Stimulated activated CD8-positive, alpha-beta memory T cell treated with anti-CD3 and anti-CD28 coated beads, Interleukin-15, amount 100 ng/mL, for 48 hours (primary cell): ENCODE measurements at places on chromosomes 16 and 17.

GRCh38 chr17:73118951-73119391 is 26.5 kb upstream of the SLC39A11 start:
- DNase-seq = no peak

DNA sequence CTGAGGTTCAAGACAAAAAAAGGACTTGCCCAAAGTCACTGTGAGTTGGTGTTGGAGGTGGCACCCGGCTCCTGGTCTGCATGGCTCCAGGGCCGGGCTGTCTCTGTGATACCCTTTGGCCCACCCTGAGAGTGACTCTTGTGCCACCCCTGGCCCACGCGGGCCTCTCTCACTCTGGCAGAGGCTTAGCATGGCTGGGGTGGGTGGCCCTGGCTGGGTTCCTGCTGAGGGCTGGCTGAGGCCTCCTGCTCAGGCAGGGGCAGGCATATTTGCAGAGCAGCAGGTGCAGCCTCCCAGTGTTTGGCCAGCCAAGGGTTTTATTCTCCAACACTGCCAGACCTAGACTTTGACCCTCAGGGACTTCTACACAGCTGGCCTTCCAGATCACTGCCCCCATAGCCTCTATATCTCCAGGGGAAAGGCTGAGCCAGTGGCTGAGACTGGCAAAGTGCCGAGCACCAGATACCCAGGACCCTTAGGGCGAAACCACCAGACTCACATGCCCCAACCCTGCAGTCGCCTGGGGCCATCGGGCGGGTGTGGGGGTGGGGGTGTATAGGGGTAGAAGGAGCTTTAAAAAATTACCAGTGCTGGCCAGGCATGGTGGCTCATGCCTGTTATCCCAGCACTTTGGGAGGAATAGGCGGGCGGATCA is 21.5 kb upstream of the ADGRG1 start:
- no peak for DNase-seq

DNA sequence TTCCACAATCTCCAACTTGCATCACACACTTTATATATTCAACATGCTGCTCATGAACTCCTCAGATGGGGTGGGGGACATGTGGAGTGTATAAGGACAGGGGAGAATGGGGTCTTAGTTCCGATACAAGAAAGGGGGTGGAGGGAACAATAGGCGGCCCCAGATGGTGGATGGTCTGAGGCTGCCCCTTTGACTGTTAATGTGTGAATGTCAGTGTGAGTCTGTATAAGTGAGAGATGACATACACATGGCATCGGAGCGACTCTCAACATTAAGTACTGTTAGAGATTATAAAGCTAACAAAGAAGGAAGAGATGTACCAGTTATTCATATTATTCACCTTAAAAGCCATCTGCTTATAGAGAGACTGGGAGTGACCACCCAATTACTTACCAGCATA is 193.1 kb downstream of the AXIN2 start:
- no peak for DNase-seq

GRCh38 chr16:86248310-86248905 is 261.9 kb upstream of the FOXF1 start:
- DNase-seq = no peak

DNA sequence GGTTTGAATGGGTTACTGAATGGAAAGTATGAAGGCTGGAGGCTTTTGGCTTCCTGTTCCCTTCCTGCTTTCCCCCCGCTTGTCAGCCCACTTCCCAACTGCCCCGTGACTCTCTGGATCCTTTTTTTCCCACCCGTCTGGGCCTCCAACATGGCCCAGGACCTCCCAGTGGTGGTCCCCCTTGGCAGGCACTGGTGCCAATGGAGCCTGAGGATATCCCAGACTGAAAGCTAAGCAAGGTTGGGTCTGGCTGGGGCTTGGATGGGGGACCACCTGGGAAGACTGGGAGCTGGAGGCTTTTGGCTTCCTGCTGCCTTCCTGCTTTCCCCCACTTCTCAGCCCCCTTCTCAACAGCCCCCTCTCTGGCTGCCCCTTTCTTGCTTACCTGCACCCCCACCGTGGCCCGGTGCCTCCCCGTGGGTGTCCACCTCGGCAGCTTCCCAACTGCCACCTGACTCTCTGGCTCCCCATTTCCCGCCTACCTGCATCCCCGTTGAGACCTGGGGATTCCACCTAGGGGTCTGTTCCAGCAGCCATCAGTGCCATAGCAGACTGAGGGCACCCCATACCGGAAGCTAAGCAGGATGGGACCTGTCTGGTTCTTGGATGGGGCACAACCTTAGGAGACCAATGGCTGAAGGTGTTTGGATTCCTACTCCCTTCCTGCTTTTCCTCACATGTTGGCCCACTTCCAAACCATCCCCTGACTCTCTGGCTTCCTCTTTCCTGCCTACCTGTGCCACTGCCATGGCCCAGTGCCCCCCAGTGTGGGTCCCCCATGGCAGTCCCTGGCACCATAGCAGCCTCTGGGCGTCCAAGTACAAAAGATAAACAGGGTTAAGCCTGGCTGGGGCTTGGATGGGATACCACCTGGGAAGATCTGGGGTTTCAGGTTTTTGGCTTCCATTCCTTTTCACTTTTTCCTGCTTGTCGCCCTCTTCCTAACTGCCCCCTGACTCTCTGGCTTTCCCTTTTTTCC is 2295.3 kb downstream of the TP53TG3F start:
- no peak for DNase-seq

GRCh38 chr17:74430706-74431567 is 951 bp upstream of the GPRC5C start:
- DNase-seq = no peak

GRCh38 chr16:87576171-87576570 is 26.1 kb upstream of the JPH3 start:
- no peak for DNase-seq

GRCh38 chr17:80372922-80373570 is 41.9 kb upstream of the ENDOV start:
- DNase-seq = no peak

- no peak for DNase-seq
Observed at GRCh38 chr17:5381542-5381941, 37.9 kb downstream of the NUP88 start.

DNA sequence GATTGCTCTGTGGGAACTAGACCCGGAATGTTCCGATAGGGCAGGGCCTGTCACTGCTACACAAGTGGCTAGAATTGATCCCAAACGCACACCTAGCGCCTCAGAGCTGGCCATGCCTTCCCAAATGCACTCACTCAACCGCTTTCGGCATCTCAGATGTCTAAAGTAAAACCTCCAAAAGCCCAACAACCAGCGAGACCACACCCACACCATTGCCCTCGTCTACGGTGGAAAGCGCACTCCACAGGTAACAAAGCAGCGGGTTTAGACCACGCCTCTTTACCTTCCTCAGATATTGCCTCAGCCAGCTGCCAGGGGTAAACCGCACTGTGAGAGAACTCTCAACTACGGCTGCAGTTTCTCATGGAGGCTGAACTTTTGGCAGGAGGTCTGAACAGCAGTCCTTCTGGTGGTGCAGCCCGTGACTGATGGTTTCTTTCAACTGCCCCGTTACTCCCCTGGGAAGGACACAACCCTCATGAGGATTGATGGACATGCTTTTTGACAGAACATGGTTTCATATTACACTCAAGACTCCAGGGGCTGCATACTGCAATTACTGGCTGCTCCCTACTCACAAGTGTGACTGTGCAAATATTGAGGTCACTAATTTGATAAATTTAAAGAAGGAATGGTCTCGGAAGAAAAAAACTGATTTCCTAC is 34.5 kb downstream of the USP7 start:
- DNase-seq = no peak

DNA sequence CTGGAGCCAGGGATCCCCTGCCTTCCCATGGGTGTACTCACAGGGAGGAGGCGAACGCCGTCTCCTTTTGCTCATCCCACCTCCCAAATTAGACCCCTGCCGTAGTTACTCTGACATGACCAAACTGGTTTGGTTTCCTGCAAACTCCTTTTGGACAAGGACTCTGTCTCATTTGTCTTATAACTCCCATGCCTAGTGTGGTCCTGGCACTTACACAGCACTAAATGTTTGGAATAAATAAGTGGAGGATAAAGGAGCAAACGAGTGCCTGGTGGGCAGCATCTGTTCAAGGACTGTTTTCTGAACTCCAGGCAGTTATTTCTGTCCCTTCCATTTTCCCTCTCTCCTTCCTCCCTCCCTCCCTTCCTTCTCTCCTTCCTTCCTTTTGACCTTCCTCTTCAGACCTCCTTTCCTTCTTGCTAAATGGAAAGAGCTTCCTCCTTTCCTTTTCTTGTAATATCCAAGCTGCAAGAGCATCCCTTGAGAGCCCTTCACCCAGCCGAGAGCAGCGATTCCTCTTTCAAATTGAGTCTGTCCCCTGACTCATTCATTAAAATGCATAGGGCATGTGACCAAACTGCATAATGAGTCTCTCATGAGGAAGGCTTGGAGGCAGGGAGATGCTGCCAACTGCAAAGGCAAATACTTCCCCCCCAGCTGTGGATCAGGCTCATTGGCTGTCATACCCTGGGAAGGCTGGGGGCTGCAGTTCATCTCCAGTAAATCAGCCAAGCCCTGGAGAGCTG is 36.8 kb downstream of the CHD9 start:
- no peak for DNase-seq

DNA sequence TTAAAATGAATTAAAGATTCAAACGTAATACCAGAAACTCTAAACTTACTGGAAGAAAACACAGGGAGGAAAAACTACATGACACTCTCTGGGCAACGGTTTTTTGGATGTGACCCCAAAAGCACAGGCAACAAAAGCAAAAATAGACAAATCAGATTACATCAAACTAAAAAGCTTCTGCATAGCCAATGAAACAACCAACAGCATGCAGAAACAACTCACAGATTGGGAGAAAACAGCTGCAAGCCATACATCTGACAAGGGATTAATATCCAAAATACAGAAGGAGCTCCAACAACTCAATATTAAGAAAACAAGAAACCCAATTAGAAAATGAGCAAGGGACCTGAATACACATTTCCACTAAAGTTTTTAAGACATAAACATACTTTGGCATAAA is 69.2 kb upstream of the ALOX12 start:
- no peak for DNase-seq

- no peak for DNase-seq
Observed at GRCh38 chr17:57994436-57994835, 6.4 kb upstream of the VEZF1 start.

DNA sequence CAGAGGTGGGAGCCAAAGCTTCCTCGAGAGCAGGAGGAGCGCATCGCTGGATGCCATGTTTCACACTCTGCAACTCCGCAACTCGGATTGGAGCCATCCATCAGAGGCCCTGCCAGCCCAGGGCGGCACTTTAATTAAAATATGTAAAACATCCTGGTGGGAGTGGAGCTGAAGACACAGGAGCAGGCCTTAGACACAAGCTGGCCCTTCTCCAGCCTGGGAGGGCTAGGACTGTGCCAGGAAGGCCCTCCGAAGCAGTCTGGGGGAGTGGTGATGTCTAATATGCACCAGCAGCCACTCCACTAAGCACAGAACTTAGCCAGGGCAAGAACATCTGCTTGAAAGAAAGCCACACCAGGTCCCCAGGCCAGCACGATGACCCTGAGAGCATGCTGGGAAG is 5.8 kb upstream of the CCDC182 start:
- no peak for DNase-seq

- no peak for DNase-seq
Observed at GRCh38 chr16:81318711-81319110, 3.9 kb downstream of the GAN start.

DNA sequence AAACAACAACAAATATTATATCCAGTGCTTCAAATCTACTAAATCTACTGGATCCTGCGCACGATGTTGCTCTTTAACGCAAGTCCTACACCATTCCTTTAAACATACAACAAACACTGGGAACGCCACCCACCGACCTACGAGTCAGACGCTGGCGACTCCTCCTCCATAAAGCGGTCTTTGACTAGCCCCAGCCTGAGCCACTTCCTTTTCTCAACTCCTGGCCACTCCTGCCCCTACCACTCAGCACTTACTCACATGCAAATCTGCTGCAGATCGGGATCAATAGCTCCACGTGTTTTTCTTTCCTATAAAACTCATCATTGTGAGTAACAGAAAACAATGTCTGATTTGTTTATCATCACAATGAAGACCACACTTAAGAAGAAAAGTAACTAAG is 32.8 kb upstream of the MNT start:
- no peak for DNase-seq

DNA sequence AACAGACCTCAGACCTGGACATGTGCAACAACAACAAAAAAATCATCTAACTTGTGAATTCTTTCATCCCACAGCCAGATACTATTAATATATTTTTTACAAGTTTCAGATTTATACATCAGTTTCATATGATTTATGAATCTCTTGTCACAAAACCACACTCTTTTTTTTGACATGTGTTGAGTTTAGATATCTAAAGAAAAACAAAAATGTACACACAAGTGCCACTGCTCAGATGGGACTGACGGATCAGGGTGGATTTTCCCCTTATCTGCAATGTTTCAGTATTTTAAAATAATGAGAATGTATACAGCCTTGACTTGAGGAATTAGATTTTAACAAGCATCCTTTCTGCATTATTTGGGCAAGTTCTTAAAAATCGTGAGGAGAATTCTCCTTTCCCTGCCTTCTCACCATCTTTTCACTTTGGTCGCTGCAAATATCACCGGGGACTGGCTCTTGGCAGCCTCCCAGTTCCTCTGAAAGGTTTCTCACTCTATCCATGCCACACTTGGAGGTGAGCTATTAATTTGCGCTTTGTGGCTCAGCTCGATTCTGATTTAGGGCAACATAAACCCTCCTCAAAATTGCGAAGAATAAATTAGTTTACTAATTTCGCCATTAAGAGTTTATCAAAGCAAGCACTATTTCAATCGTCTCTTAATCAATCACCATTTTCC is 225.7 kb downstream of the XYLT1 start:
- DNase-seq = no peak

- no peak for DNase-seq
Observed at GRCh38 chr17:74763565-74764387, 12.4 kb downstream of the NAT9 start.

DNA sequence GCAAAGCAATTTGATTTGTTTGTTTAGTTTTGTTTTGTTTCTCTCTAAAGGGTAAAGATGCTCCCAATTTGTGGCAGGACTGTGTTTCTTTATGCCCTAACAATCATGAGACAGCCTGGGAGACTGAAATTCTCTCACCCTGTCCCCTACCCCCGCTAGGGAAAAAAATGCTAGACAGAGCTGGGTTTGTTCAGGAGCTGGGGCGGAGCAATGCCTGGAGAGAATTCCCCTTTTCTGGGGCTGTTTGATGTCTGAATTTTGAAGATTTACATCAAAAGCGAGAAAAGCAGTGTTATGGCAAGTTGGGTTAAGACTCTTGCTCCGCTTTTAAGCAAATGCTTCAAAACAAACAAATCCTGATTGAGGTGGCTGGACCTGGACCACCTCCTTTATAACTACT is 8.4 kb downstream of the MAF start:
- no peak for DNase-seq

- no peak for DNase-seq
Observed at GRCh38 chr17:57858838-57859237, 9.0 kb upstream of the MRPS23 start.
